Memory B cell (primary cell): ENCODE measurements at places on chromosomes 7 and 10.

- no peak for DNase-seq
Observed at GRCh38 chr7:100964630-100965029, 4.7 kb upstream of the MUC12 start.

DNA sequence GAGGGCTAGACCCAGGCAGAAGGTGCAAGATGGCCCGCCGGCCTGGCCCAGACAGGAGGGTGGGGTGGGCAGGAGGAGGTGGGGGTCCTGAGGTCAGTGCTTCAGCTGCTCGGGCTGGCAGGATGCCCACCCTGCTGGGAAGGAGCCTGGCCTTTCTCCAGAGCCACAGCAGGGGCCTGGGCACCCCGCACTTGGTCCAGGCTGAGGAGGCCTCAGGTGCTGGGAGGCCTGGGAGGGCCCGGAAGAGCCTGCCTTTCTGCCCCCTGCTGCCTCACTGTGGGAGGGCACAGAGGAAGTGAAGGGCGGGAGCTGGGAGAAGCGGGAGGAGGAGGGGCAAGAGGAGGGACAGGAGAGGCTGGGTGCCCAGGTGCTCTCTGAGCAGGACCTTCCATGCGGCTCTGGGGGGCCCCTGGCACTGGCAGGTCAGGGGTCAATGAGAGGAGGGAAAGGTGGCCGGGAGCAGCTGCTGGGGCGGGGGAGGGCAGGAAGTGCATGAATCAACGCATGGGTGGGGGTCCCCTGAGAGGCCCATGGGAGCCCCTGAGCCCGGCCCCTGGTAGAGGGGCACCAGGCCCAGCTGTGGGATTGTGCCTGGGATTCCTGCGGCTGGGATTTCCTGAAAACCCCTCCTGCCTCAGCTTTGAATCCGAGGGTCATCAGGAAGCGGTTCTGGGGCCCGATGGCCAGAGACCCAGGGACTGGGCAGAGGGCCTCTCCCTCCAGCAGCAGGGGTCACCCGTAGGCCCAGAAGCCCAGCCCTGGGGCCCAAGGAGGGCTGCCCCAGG lies 49.9 kb downstream of the PWWP2B start:
- peak; percentile 51 for DNase-seq

DNA sequence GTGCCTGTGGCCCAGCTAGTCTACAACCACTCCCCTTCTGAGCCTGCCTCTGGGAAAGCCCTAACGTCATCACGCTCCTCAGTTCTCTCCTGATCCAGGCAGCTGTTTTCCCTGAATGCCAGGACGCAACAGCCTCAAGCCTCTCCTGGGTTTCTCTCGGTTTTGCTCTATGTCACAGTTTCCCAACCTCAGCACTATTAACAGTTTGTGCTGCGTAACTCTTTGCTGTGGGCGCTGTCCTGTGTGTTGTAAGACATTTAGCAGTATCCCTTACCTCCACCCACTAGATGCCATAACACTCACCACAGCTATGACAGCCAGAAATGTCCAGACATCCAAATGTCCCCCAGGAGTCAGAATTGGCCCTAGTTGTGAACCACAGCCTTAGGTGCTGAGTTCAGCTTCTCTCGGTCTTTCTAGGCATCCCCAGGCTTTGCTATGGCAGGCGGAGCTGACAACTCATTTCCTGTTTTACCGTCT lies 226.3 kb upstream of the NPVF start:
- no peak for DNase-seq

DNA sequence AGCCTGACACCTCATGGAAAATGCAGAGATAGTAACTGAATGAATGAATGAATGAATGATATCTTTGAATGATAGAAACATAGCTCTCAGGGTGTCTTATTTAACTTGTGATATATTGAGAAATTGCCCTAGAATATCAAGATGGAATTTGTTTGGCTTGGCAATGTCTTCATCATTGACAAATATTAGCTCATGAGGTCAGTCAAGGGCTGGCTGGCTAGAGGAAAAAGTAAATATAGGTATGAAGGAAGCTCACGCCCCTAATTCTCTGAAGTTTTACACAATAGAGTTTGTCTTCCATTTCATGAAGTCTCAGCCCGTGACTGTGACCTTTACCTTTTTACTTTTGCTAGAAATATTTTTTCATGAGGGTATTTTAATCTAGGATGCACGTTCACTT lies 305.2 kb downstream of the ADARB2 start:
- DNase-seq = no peak

- DNase-seq = no peak
Observed at GRCh38 chr10:85789982-85790789, 576.4 kb downstream of the GRID1 start.

GRCh38 chr10:83987216-83987615 lies 152.1 kb upstream of the GHITM start:
- no peak for DNase-seq

- DNase-seq = no peak
Observed at GRCh38 chr10:82361256-82361655, 486.3 kb downstream of the NRG3 start.

DNA sequence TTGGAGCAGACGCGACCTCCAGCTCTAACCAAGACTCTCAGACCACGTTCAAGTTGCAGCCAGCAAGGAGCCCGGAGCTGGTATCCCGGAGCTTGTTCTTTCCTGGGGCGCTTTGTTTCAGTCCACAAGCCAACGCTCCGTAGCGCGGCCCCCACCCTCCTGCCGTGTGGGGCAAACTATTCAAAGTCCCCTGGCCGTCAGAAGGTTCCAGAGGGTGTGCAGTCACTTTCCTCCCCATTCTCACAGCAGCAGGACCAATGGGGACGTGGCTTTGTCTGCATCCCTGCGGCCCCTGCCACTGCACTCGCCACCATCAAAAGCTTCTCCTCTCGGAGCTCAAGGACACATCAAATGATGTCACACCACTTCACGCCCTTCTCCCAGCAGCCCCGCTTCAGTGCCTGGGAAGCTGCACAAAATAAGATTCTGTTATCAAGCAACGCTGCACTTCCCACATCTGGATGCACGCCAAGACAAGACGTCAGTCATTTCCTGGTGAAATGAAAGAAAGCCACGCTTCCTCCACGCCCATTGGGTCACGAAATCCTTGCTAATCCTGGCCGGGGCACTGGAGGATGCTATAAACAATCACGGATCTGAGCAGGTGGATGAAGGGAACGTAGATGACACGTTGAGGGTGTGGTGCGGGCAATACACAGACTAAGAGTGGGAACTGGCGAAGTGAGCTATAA lies 348.2 kb downstream of the PTPRN2 start:
- no peak for DNase-seq

- peak; percentile 46 for DNase-seq
Observed at GRCh38 chr10:118241229-118242137, 100.6 kb downstream of the FAM204A start.

DNA sequence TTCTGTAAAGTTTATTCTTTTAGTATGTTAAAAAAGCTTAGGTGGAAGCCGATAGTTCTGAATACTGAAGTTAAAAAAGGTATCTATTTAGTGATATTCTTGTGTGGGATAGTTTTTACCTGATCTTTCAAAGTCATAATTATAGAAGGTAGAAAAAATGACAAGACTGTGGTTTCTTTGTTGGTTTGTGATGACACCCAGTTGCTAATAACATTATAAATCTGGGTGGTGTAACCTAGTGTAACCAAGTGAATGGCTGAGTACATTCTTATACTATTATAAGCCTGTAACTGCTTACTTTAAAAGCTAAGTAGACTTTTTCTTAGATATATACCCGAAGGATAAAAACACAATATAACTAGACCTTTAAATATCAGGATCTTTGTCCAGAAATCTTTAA lies 2.3 kb downstream of the CDK13 start:
- no peak for DNase-seq

DNA sequence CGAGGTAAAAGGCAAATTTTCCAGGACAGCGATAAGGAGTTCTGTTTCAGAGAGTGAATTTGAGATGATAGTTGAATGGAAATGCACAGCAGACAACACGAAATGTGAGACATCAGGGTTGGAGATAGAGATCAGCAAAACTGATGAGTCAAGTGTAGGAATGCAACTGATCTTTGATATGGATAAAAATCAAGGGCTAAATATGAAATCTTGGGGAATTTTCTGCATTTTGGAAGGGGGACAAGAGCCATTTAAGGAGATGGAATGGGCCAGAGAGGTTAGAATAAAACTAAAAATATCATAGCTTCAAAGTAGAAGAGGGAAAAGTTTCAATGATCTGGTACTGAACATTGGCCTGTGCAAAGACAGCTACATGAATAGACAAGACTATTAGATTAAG lies 11.5 kb downstream of the CISD1 start:
- no peak for DNase-seq

DNA sequence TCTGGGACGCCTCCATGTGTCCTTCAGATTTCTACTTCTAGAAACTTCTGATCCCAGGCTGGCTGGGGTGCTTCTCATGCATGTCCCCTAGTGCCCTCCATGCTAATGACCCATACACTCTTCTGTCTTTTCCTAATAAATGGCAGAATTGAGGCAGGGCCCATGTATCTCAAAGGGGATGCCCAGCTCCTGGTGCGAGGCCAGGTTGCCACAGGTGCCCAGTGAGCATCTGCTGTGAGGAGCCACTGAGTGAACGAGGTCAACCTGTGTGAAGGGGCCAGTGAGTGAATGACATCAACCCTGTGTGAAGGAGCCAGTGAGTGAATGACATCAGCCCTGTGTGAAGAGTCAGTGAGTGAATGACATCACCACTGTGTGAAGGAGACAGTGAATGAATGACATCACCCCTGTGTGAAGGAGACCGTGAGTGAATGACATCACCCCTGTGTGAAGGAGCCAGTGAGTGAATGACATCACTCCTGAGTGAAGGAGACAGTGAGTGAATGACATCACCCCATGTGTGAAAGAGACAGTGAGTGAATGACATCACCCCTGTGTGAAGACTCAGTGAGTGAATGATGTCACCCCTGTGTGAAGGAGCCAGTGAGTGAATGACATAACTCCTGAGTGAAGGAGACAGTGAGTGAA lies 478.9 kb downstream of the PTPRN2 start:
- no peak for DNase-seq

DNA sequence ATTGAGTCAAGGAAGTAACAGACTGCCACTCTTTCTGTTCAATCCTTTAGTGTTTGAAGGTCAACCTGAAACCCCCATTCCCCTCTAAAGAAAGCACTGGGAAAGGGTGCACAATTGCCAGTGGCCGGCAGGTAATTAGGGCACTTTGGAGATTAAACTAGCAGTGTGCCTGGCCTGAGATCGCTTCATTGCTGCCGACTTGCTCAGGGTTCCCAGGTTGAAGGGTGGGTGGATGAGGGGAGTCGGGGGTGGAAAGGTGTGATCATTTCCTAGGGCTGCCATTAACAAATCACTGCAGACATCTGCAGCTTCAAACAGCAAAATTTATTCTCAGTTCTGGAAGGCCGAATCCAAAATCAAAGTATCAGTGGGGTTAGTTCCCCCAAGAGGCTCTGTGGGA lies 16.3 kb upstream of the BTBD16 start:
- no peak for DNase-seq

DNA sequence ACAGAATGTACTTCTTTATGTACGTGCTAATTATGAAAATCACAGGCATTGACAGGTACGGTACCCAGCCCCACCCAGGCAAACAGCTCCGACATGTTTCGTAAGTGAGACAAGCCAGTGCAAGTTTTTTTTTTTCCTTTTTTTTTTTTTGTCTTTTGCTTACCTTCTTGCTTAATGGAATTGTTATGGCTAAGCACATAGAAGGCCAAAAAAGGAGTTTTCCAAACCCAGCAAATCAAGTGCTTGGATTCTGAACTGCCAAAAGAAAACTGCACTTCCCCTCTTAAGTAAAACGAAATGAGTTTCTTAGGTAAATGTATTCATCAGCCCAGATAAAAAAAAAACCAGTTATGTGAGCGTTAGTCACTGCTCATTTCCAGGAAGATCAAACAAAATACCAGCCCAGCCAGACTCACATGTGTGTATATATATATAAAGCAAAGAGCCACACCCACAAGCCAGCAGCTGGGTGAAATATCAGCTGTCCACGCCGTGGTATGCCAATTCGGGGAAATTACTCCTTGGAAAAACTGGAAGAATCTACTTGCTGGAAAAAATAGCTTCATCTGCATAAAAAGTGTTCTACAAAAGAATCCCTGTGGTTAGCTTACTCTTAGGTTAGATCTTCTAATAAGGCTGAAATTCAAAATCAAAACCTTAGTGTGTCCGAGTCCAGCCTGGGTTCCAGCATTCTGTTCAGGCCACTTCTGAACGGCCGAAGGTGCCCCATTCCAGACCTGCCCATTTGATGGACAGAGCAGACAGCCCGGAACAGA lies 8.0 kb downstream of the KLF6 start:
- no peak for DNase-seq

- DNase-seq = no peak
Observed at GRCh38 chr7:27367179-27367932, 124.8 kb downstream of the EVX1 start.

DNA sequence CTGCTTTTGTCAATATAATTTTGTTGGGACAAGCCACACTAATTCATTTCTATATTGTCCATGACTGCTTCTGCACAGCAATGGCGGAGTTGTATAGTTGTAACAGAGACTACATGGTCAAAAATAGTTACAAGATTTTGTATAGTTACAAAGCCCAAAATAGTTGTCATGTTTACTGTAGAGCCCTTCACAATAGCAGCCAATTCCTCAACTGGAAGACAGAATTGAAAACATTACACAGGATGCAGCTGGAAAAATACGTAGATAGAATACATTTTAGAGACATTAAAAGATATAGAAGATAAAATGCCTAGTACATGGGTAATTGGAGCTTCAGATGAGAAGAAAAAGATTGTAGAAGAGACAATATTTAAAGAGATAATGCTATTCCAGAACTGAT lies 156.4 kb upstream of the FEZF1 start:
- DNase-seq = no peak

DNA sequence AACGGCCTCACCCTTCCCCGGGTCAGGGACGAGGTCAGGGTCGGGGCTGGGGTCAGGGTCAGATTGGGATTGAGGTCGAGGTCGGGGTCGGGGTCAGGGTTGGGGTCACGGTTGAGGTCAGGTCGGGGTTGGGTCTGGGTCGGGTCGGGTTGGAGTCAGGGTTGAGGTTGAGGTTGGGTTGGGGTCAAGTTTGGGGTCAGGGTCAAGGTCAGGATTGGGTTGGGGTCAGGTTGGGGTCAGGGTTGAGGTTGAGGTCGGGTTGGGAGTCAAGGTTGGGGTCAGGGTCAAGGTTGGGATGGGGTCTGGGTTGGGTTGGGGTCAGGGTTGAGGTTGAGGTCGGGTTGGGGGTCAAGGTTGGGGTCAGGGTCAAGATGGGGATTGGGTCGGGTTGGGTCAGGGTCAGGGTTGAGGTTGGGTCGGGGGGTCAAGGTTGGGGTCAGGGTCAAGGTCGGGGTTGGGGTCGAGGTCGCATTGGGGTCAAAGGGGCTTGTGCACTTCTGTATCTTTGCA lies 131.4 kb downstream of the VIPR2 start:
- DNase-seq = no peak

- DNase-seq = no peak
Observed at GRCh38 chr10:99337311-99337811, 8.2 kb downstream of the CNNM1 start.
